WTC11 (cell line): ENCODE measurements at places on chromosomes 4 and X. TPM values are rescaled to one million over a fixed set of nuclear protein-coding genes. Genes with fewer than 3 reads are reported as not detected.

The GBA3 gene
- 0.09 TPM in 2 of 3 replicates, not detected in the other for total RNA-seq

The MAP3K15 gene
- total RNA-seq, result 3.8 to 4.4 TPM (median 3.8 TPM) in 3 replicates

The MAGEA3 gene
- 0.80 to 1.8 TPM (median 1.1 TPM) in 3 replicates for total RNA-seq

The RASGEF1B gene
- total RNA-seq, result 3.8 to 6.9 TPM (median 4.0 TPM) in 3 replicates

DNA sequence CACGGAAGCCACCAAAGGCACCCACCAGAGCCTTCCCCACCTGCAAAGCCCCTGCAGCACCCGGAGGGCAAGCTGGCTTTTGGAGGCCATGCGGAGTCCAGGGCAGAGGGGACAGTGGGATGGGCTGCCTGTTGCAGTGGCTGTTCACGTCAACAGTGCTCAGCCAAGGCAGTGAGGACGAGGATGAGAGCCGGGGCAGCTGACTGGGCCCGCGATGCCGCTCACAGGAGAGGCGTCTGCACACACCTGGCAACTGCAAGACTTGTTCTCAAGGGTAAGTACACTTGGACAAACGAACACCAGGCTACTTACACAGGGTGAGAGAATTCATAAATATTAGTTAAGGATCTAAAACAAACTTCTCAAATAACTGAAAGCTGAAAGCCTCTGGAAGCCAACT, 19.6 kb downstream of the FGFR3 start:
- H3K27ac ChIP-seq, result peak overlapping the region; percentile 39
- no peak overlapping the region for H3K4me3 ChIP-seq
- peaks cover 20% of the 10 kb centered on the region for H3K36me3 ChIP-seq
- H3K27me3 ChIP-seq, result no peaks in the 10 kb centered on the region

- no peaks in the 10 kb centered on the region; the same call in 1 of the 2 replicates for H3K27me3 ChIP-seq
- H3K4me1 ChIP-seq, result no peaks in the 10 kb centered on the region
- no peak overlapping the region for H3K4me3 ChIP-seq
- DNase-seq, result no peak
These were observed 228.2 kb downstream of the FRMPD4 start for GRCh38 chrX:12366440-12366839.

- no peak overlapping the region for H3K4me3 ChIP-seq
- no peak overlapping the region for H3K27ac ChIP-seq
These were observed 25.2 kb downstream of the DNAJB14 start for GRCh38 chr4:99921174-99921573.

GRCh38 chrX:78747489-78747888, at the start of gene LPAR4:
Gene LPAR4, plus strand, starts transcription at chrX:78747720. Its CDS starts 7,150 bp downstream, at chrX:78754870.
- H3K27ac ChIP-seq, result peak within 1 kb of the TSS; percentile 96
- H3K36me3 ChIP-seq, result no peaks in the 10 kb centered on the region
- peaks cover 41% of the 10 kb centered on the region for H3K4me1 ChIP-seq

DNA sequence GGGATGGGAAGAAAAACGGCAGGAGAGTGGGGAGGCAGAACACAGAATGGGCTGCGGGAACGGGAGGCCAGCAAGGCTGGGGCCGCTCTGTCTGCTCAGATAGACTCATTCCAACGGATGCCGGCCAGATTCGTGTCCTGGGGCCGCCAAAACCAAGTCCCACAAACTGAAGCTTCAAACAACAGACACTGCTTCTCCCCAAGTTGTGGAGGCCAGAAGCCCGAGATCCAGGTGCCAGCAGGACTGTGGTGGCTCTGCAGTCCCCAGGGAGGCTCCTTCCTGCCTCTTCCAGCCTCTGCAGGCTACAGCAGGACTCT, 100.6 kb downstream of the ADRA2C start:
- no peak overlapping the region for H3K4me3 ChIP-seq
- peaks cover 13% of the 10 kb centered on the region for H3K27me3 ChIP-seq
- peak; percentile 4 for DNase-seq
- H3K27ac ChIP-seq, result no peak overlapping the region
- peaks cover 7% of the 10 kb centered on the region for H3K36me3 ChIP-seq
- peaks cover 21% of the 10 kb centered on the region for H3K4me1 ChIP-seq

DNA sequence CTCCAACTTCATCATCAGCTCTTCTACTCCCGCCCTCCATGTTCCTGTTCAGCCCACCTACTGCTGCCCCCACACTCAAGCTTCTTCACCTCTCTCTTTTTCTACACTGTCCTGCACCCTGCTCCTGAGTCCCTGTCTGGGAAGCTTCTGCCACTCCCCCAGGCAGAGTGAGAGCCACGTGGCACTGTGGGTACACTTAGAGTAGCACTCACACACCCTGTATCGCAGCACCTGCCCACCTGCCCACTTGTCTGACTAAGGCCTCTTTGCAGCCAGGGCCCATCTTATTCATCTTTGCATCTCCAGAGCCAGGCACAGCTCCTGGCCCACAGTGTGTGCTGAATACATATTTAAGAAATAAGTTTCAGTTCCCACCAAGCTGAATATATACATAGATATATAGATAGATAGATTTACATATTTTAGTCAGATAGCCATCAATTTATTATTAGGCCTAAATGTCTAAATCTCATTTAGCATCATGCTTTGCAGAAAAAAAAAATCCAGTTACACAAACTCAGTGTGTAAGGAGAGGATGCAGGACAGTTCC, 24.9 kb downstream of the CCDC149 start:
- no peak overlapping the region for H3K27ac ChIP-seq
- no peak for DNase-seq
- H3K27me3 ChIP-seq, result no peaks in the 10 kb centered on the region

GRCh38 chr4:125125276-125125675, 189.5 kb upstream of the FAT4 start:
- H3K27me3 ChIP-seq, result no peaks in the 10 kb centered on the region
- no peaks in the 10 kb centered on the region for H3K36me3 ChIP-seq
- H3K27ac ChIP-seq, result peak overlapping the region; percentile 0
- no peak overlapping the region for H3K4me3 ChIP-seq
- H3K4me1 ChIP-seq, result peaks cover 13% of the 10 kb centered on the region

DNA sequence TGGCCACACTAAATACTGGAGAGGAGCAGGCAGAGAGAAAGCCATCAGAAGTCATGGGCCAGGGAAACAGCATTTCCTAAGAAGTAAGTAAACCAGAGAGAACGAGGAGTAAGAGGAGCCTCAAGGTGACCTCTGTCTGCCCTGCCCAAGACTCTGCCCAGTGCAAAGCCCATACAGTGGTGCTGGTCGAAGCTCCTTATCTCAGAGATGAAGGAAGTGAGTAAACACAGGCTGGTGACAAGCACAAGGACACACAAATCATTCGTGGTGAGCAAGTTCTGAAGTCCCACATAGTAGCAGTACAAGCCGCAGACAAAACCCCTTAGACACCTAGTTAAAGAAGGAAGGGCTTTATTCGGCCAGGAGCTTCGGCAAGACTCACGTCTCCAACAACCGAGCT, 62.7 kb downstream of the DCTD start:
- H3K27me3 ChIP-seq, result no peaks in the 10 kb centered on the region
- H3K4me1 ChIP-seq, result peaks cover 16% of the 10 kb centered on the region
- DNase-seq, result no peak
- H3K4me3 ChIP-seq, result no peak overlapping the region
- H3K36me3 ChIP-seq, result peaks cover 11% of the 10 kb centered on the region
- H3K27ac ChIP-seq, result no peak overlapping the region

GRCh38 chr4:123444290-123444731, 47.7 kb downstream of the SPRY1 start:
- peak overlapping the region; percentile 97 for H3K27ac ChIP-seq
- peak overlapping the region; percentile 62 for H3K4me3 ChIP-seq
- DNase-seq, result peak; percentile 47
- peaks cover 39% of the 10 kb centered on the region for H3K4me1 ChIP-seq

DNA sequence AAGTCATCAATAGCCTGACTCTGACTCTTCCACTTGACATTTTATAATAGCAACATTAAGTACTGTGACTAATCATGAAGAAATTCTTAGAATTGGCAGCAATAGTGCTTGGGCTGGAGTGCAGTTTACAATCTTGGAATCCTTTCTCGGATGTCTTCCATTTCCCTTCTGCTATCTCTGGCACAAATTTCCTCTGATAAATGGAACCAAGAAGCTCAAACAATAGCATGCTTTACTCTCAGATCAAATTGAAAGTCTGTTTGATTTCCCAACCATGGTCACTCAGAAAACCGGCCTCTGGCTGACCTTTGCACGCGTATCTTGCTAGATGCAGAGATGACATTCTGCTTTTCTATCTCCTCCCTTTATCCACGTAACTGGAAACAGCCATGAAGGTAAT, 99.0 kb upstream of the SPANXC start:
- no peak overlapping the region for H3K27ac ChIP-seq
- DNase-seq, result no peak
- no peak overlapping the region for H3K4me3 ChIP-seq

- no peak overlapping the region for H3K27ac ChIP-seq
- peaks cover 31% of the 10 kb centered on the region for H3K36me3 ChIP-seq
- DNase-seq, result no peak
- no peaks in the 10 kb centered on the region; the same call in 1 of the 2 replicates for H3K27me3 ChIP-seq
- no peaks in the 10 kb centered on the region for H3K4me1 ChIP-seq
These were observed 459.2 kb downstream of the FAT4 start for GRCh38 chr4:125773931-125774330.
